ENCODE measurements at places on chromosomes 4 and X.

- no peak for DNase-seq
These were observed 913.9 kb upstream of the NDST4 start for GRCh38 chr4:116027311-116027710.

- no peak for DNase-seq
These were observed 8.1 kb downstream of the ACSL1 start for GRCh38 chr4:184817494-184818215.

DNA sequence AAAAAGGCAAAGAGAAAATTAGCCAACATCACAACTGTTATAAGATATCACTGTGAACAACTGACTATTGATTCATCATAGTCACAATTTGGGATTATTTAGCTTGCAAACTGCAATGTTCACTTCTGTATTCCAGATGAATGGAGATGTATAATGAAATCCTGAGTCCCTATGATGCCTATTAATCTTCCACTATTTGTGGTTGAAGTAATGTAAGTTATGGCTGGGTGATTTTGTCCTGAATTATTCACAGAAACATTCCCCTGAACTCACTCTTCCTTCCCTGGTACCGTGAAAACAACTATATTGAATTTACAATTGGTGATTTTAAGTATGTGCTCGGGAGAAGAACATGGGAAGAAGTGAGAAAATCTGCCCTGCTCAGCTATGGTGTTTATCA is 50.8 kb upstream of the NPFFR2 start:
- no peak for DNase-seq

- no peak for DNase-seq
These were observed 22.2 kb downstream of the C4orf50 start for GRCh38 chr4:5995901-5996623.

DNA sequence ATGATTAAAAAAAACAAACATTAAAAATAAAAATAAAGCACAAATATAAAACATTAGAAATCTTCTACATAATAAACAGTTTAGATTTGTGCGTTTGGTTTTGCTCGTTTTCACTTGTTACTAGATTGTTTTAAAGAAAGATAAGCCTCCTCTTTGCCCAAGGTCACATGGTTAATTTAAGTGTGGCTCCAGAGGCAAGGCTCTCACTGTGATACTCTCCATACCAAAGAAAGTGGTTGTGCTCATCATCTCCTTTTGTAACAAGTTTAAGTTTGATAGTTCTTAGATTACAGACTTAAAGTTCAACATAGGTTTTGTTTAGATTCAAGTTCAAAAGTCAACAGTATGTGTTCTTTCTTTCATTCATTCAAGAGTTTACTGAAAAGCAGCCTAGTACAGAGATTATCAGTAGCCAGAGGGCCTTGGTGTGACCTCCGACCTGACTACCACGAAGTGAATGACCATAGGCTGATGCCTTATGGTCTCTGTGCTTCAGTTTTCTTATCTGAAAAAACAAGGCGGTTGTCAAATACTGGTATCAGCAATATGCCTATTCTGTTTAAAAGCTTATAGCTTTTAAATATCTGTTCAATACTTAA is 133.2 kb downstream of the ZAR1 start:
- no peak for DNase-seq

DNA sequence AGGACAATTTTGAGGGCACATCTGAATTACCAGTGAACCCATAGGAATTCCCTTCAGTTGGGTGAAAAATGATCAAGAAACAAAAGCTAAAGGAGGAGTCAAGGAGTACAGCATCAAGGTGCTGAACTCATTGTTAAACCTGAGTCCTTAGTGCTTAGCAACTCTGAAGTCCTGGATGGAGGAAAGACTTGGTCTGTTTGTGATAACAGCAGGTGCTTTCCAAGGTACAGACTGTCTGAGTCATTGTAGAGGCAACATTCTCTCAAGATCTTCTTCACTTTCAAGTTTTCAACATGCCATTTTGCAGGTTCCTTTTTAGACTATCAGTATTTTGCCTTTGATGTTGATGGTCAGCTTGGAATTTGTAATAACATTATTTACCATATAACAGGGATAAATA is 293.9 kb downstream of the AFF2 start:
- no peak for DNase-seq

- DNase-seq: no peak
These were observed 1.9 kb downstream of the UBE2D3 start for GRCh38 chr4:102825261-102826091.

GRCh38 chr4:139223682-139224317 is 46.8 kb upstream of the ELF2 start:
- DNase-seq: no peak

DNA sequence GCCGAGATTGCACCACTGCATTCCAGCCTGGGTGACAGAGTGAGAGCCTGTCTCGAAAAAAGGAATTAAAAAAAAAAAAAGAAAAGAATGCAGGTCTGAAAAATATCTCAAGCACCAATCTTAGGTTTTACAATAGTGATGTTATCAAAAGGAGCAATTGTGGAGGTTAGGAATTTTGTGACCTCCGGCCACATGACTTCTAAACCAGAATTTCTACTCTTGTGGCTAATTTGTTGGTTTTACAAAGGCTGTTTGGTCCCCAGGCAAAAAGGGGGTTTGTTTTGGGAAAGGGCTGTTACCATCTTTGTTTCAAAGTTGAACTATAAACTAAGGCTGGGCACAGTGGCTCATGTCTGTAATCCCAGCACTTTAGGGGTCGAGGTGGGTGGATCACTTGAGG is 15.4 kb upstream of the ZNF41 start:
- no peak for DNase-seq

DNA sequence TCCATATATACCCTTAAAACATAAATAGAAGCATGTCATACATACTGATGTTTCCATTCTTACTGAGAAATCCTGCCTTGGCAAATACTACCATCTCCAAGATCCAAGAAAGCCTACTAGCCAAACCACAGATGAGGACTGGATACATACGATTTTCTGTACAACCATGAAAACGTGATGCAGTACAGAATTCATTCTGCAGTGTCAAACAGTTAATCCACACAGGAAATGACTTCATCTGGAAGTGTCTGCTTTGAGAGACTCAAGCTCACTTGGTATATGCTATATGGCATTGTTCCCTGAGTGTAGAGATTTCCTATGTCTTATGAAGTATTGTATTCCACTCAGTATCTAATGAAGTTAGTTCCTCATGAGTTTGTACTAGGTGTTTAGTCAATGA is 94.3 kb downstream of the CT47B1 start:
- no peak for DNase-seq

- no peak for DNase-seq
These were observed 88.6 kb upstream of the MAML3 start for GRCh38 chr4:140242357-140243277.

DNA sequence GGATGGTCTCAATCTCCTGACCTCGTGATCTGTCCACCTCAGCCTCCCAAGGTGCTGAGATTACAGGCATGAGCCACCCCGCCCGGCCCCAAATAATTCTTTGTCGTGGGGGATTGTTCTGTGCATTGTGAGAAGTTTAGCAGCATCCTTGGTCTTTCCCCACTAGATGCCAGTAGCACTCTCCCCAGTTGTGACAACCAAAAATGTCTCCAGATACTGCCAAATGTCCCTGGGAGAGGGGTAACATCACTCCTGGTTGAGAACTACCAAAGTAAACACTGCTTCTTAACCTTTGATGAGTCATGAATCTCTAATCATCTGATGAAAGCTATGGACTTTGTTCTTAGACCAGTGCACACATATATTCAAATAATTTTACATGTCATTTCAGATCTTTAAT is 90.7 kb upstream of the BRS3 start:
- DNase-seq: no peak

DNA sequence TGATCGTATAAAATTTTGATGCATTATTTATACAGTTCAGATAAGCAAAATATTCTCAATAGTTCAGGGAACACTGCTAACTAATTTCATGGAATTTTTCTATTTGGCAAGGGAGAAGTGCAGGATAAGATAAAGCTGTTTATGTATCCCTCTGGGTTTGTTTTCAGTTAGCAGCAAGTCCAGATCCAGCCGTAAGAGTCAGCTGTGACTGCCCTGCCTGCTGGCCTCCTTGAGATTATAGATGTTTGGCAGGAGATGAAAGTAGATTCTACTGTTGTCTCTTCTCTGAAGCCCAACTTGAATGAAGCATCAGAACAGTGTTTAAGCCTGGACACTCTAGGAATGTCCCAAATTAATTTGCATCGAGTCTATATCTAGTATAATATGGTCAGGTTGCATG is 29.5 kb downstream of the ANTXR2 start:
- no peak for DNase-seq

GRCh38 chr4:180827232-180828009 is 1415.8 kb upstream of the TENM3 start:
- no peak for DNase-seq

DNA sequence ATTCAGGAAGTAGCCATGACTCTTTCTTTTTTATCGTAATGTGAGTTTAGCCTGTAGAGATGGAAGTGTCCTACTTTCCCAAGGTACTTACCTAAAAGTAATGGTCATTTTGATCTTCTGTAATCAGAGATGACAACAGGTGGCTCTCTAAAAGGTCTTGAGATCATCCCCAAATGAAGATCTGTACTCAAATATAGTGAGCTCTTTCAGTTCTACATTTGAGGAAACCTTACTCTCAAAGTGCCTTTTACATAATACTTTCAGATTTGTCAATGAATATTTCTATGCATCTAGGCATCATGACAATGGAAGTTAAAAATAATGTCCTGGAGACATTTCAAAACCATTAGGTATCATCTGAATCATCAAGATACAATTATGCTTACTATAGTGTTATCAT is 17.2 kb upstream of the MND1 start:
- DNase-seq: no peak

- DNase-seq: no peak
These were observed 240.7 kb upstream of the ATP6AP2 start for GRCh38 chrX:40340116-40340515.

- DNase-seq: peak; percentile 34
These were observed 85.5 kb downstream of the STARD8 start for GRCh38 chrX:68732906-68733493.

- DNase-seq: no peak
These were observed 23.3 kb downstream of the RPGR start for GRCh38 chrX:38304010-38304409.

GRCh38 chr4:142844782-142845181 is 1.3 kb downstream of the INPP4B start:
- DNase-seq: no peak

All from stimulated activated CD8-positive, alpha-beta memory T cell treated with anti-CD3 and anti-CD28 coated beads, Interleukin-15, amount 100 ng/mL, for 48 hours (primary cell).